Inflammatory macrophage treated with lipopolysaccharide for 4 hours (primary cell): ENCODE measurements at places on chromosomes 7 and 10.

DNA sequence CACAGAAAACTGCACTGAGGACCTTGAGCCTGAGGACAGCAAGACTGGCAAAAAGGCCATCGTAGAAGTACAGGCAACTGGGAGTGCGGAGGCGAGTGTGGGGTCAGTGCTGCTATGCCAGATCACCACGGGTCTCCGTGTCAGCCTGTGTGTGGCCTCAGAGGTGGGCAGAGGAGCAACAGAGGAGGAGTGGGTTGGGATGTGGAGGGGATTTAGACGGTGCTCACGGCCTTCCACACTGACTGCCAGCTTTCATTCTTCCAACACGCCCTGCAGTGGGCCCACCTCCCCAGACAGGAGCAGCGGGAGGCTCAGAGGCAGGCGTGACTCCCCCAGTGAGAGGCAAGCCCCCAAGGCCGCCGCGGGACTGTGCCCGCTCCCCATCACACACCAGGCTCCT lies 17.0 kb upstream of the ZMIZ1 start:
- no peak for DNase-seq

DNA sequence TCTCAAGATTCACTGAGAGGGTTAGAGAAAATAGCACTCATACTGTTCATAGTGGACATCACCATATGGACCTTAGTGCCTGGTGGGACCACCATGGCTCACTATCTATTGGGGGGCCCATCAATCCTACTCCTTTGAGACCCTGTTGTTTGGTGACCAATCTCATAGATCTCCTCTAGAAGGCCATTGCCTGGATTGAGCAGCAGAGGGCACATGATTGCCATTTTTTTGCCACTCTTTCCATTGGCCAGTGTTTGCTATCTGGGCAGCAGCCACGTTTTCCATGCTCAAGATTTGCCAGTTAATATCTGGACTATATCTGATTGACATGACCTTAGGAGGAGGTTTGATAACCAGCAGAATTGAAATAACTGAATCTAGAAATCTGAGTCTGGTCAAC lies 244.5 kb downstream of the ITGB1 start:
- DNase-seq: no peak

DNA sequence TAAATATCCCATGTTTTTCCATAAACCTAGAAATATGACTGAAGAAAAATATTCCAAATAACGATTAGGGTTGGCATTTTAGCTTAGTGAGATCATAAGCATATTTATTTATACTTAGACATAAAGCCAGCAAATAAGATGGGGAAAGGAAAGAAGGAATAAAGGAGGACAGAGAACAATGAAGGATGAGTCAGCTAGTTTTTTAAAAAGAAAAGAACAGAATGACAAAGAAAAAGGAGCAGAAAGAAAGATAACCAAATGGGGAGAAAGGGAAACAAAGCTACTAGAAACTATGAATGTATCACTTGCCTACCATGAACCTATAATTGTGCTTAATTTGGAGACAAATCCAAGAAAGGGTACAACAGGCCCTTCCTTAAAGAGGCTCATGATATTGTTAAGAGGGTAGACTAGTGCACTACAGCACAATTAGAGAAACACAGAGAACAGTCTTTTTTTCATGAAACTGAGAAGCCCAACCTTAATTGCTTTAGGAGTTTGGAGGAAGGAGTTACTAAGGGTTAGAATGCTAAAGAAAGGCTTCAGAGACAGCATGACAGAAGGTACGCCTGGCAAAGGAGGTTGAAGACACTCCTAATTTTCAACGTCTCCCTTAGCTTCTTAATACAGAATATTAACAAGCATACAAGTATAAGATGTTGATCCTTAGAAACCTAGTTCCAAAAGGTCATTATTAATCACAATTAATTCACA lies 23.9 kb downstream of the HERPUD2 start:
- no peak for DNase-seq

DNA sequence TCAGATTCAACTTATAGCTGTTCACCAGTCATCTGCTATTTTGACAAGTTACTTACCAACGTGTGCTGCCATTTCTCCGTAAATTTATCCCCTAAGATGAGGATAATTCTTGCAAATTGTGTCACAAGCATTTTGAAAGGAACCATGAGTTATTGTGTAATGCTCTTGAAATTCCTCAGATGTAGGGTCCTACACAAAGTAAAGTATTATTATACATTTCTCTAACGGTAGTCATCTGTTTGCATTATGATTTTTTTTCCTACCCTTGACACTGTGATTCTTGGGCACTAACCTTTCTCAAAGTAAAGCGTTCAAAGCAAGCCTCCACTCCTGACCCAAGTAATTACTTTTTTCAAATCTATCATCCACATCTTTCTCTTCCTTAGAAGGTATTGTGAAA lies 8.1 kb downstream of the HERC4 start:
- DNase-seq: no peak

- no peak for DNase-seq
Observed at GRCh38 chr7:134834689-134835462, 55.4 kb downstream of the CALD1 start.
